ENCODE measurements at places on chromosomes 2 and 18. TPM values are rescaled to one million over a fixed set of nuclear protein-coding genes. Genes with fewer than 3 reads are reported as not detected.

GRCh38 chr2:181458871-181459270 lies 1.7 kb downstream of the ITGA4 start:
- no peak for DNase-seq

- DNase-seq = no peak
Measured at GRCh38 chr2:45765007-45765727, 113.7 kb downstream of the PRKCE start.

- no peak for DNase-seq
Measured at GRCh38 chr2:10392951-10393639, 55.0 kb downstream of the ODC1 start.

GRCh38 chr2:88857951-88858411 lies 166.5 kb downstream of the RPIA start:
- DNase-seq = no peak

The TTC31 gene
- 18.3 TPM for polyA plus RNA-seq
